ENCODE measurements at places on chromosomes 5 and 9.
A peak's percentile ranks its signal among the peaks of the same experiment; 100 is the strongest.

- no peak for DNase-seq
These were observed 153.0 kb downstream of the NSG2 start for GRCh38 chr5:174198541-174198940.

DNA sequence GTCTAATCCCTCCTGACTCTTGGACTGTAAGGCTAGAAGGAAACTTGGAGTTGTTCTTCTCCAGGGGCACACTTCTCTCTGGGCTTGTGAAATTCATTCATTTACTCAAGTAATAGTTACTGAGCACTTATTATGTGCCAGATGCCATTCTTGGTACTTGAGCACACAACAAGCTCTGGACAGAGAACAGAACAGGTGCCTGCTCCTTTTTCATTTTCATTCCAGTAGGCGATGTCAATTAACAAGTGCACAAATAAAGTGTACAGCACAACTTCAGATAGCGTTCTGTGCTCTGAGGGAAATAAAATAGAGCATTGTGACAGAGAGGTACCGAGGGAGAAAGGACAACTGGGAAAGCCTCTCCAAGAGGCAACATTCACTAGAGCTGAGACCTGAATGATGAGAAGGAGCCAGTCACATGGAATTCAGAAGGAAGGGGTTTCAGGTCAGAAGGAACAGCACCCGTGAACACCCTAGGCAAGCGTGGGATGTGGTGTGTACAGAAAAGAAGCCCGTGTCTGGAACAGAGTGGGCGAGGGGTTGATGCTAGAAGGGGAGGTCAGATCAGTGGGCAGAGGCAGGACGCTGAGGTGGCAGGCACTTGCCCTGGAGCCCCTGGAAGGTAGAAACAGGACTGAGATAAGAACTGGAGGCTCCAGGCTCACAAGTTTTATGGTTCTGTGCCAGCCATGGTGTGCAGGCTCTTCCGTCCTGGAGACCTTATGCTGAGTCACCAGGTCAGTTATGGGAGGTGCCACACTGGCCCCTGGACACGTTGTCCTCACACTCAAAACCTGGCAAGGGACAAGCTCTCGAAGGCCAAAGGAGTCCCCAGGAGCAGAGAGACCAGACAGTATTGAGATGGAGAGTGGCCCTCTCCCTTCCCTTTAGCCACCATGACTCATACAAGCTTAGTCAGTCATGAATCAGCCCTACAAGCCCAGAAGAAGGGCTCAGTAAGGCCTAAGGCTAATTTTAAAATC is 7.2 kb upstream of the ABLIM3 start:
- no peak for DNase-seq

GRCh38 chr9:93011114-93011513 is 47.4 kb upstream of the SUSD3 start:
- no peak for DNase-seq

DNA sequence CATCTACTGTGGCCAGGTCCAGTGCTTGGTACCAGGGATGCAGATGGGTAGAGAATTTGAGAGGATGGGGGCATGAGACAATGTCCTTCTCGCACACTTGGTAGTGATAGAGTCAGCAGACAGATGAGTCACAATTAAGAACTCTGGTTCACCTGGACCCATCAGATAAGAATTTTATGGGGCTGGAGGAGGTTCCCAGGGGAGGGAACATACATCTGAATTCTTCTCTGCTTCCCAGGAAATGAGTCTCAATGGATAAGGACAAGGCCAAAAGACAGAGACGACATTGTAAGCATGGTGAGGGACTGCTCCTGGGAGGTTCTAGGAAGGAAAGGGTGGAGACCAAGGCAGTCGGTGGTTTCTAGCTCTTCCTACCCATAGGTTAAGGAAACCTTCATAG is 5.3 kb downstream of the SLC4A9 start:
- no peak for DNase-seq

- no peak for DNase-seq
These were observed 143.7 kb downstream of the ACER2 start for GRCh38 chr9:19552282-19553105.

GRCh38 chr5:60161340-60161934 is 267.9 kb upstream of the PDE4D start:
- no peak for DNase-seq

DNA sequence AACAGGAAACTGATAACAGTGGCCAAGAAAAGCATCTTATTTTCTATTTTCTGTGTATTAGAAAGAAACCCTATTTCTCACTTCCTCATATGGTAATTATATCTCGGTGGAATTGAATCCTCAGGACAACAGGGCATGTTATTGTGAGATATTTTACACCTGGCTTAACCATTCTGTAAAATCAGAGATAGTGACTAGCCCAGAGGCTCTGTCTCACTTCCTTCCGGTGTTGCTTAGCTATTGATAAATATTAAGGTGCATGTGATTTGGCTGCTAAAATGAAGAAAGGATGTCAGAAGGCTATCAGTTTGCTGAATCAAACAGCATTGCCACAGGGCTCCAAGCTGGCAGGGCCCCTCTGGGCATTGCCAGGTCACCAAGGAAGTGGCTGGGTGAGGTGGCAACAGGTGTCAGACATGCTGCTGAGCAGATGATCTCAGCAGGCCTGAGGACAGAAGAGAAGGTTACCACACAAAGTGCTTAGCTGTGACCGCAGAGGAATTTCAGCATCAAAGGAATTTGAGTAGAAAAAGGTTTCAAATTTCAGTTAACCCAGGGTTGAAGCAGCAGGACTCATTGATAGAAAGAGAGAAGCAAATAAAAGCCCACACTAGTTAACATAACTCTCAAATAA is 330.7 kb downstream of the PDE4D start:
- DNase-seq, result peak; percentile 8

GRCh38 chr9:129687391-129687790 is 21.9 kb downstream of the PRRX2 start:
- DNase-seq, result no peak

- peak; percentile 80 for DNase-seq
These were observed 23.6 kb downstream of the PCDHGC5 start for GRCh38 chr5:141512390-141512910.

- no peak for DNase-seq
These were observed 51.7 kb downstream of the ZNF366 start for GRCh38 chr5:72455476-72455875.
